ENCODE measurements at places on chromosomes 11 and 22.

DNA sequence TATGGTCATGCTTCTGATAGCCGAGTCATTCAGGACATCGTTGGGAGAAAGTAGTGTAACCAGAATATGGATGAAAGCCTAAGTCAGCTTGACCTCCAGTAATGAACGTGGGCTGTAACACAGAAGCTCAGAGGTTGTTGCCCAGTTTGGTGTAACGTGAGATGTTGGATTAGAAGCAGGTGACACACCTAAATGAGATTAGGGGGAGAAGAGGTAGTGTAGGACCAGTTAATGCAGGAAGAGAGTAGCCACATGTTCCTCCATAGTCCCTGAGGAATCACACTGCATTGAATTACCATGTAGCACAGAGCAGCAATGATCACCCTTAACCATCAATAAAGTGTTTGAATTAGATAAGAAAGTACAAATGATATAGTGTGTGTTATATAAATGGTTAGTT lies 20.4 kb downstream of the FBXO7 start:
- DNase-seq, result no peak

- DNase-seq, result no peak
These were observed 41.6 kb upstream of the ISX start for GRCh38 chr22:35024364-35024692.

DNA sequence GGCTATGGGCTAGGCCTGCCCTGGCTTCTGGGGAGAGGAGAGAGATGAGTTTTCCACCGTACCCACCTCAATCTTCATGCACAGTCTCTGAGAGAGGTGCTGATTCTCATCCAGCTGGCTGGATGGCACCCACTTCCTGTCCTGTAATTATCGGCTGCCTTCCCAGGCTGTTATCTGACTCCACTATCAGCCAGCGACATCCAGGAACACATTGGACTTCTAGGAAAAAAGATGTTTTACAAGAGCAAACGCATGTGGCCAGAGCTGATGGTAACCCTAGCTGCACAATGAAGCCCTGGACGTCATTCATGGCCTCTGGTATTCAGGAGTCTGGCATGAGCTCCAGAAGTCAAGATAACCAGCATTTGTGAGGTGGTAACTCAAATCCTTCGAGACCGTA lies 137.4 kb downstream of the EHF start:
- DNase-seq, result no peak

DNA sequence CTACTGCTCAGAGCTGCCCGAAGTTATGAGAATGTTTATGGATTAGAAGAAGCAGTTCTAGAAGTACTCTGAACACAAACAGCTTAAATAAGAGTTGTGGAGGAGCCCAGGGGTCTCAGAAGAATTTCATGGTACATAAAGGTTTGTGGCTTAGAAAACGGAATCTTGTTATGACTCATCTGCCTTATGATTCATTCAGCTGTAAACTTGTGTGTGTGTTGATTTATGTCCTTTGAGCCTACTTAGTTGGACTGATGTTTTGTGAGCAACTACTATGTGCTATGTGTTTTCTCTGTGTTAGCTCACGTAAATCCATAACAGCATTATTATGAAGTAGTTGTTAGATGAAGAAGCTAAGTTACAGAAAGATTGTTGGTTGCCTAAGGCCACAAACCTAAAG lies 203.7 kb downstream of the PGR start:
- DNase-seq, result no peak

DNA sequence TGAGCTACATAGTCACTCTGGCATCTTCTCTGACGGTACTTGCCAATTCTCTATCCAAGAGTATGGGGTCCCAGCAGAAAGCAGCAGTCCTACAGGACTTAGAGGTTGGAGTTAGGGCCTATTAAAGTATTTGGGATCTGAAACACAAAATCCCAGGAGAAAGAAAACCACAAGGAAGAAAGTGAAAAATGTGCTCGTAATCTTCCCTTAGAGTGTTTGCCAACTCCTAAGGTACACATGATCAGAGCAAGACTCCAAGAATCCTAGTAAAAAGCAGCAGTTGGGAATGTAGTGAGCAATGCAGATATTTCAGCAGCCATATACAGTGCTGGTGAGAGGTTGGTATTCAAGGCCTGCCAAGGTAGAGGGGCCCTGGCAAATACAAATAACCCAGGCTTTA lies 71.6 kb downstream of the EXT2 start:
- no peak for DNase-seq

All from left ventricle myocardium superior (tissue), 1 donor.